ENCODE measurements at places on chromosomes 13 and 19. TPM values are rescaled to one million over a fixed set of nuclear protein-coding genes. Genes with fewer than 3 reads are reported as not detected.

- DNase-seq, result no peak
Measured at GRCh38 chr19:47075941-47076340, 27.5 kb upstream of the TMEM160 start.

DNA sequence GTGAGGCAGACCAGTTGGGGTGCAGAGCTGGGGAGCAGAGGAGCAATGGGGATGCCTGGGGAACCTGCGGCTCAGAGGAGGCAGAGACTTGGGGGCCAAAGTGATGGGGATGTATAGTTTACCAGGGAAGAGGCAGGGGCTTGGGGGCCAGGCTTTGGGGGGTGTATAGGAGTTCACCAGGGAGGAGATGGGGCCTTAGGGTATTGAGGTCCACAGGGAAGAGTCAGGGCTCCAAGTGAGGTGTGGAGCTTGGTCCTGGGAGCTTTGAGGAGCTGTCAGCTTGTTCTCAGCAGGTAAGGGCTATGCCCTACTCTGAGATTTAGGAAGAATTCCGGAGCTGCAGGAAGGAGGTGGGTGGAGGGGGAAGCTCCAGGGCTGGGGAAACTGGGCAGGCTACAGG, 10.8 kb downstream of the TNFAIP8L1 start:
- DNase-seq, result no peak

GRCh38 chr19:29533578-29534544, 8.1 kb downstream of the VSTM2B start:
- DNase-seq, result no peak

DNA sequence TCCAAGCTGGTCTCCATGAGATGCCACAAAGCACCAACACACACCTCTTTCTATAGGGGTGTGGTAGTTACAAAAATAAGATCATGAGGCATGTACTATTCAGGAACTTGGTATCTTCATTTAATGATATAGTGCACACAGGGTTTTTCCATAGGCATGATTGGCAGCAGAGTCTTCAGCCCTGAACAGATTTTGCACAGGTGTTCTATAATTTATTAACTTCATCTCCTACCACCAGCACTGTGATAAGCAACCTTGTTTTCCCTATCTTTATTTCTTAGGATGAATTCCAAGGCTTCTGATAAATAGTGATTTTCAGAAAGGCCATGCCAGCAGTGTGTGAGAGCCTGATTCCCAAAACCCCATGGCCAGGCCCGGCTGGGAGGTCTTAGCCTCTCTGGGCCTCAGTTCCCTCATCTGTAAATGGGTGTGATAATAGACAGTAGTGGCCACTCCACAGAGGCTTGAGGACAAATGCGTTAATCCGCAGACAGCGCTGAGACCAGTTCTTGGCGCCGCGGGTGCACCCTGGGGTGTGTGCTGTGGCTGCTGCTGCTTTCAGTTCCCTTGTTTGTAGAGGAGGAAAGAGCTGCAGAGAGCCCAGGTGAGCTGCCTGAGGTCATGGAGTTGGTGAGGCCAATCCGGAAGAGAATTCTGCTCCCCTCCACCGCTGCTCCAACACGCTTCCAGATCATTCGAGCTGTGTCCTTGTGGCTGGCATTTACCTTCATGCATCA, 33.1 kb downstream of the DHRS12 start:
- DNase-seq, result no peak

GRCh38 chr13:50584856-50585580, 258.5 kb downstream of the DLEU7 start:
- DNase-seq, result no peak

DNA sequence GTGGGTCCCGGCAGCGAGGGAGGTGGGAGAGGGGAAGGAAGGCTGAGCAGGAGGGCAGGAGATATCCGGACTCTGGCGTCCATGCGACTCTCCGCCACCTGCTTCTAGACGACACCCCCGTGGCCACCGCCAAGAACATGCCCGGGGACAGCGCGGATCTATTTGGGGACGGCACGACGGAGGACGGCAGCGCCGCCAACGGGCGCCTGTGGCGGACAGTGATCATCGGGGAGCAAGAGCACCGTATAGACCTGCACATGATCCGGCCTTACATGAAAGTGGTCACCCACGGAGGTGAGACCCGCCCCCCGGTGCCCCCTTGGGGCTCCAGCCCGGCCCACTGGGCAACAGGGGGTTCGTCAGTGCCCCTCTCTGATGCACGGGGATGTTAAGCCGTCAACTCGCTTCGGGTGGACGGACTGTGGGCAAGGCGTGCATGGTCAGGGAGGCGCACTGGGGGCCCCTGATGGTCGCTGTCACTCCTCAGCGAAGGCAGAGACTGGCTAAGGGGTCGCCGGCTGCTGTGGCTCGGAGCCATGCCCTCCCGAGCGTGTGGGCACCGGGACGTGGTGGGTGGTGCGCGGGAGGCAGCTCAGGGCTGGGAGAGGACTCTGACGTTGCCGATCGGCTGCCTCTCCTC, 25.1 kb upstream of the NMRK2 start:
- DNase-seq, result no peak

GRCh38 chr19:17626456-17627015, 61.6 kb downstream of the UNC13A start:
- no peak for DNase-seq

GRCh38 chr13:113445791-113446487, 7.3 kb downstream of the ADPRHL1 start:
- DNase-seq, result no peak

DNA sequence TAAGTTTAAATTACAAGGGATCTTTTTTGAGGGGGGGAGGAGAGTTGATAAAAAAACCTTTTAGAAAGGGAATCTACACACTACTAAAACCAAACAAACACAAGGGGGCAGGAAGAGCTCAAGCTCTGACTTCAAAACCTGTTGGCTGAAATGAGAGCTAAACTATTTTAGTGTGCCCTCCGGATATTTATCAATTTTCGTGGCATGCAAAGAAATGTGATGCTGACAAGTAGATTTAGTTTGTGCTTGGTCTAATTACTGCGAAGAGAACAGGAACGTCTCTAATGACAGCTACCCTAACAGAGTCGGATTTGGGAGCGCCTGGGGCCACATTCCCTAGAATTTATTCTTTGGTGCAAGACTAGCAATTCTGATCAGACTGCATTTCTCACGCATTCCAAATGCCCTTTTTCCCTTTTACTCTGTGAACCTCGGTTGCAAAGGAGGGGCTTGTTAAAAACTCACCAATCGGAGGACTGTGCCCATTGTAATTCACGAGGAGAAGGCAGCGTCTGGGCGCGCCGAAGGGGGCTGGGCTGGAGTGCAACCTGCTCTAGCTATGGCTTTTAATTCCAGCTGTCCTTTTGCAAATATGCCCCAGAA, 802 bp upstream of the FREM2 start:
- DNase-seq, result peak; percentile 52

- peak; percentile 99 for DNase-seq
Measured at GRCh38 chr19:12890787-12891552, at the start of gene GCDH. Gene GCDH (plus strand): TSS chr19:12891160. CDS start chr19:12891305, 145 bp downstream.

GRCh38 chr13:110297766-110298504, 9.0 kb downstream of the COL4A1 start:
- no peak for DNase-seq

DNA sequence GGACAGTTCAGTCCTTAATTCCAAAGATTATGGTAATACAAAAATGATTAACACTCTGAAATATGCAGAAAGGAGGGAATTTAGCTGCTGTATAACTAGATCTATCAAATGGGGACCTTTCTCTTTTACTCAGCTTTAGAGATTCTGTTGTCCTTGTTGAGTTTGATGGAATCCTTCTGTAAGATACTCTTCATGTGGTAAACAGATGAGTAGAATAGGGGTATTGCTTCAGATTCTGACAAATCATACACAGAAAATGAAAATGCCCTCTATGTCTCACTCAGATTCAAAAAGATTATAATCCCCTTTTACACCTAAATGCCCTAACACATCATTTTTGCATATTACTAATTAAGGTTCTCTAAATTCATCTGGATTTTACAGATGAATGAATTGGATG, 50.7 kb downstream of the ARHGAP35 start:
- no peak for DNase-seq

DNA sequence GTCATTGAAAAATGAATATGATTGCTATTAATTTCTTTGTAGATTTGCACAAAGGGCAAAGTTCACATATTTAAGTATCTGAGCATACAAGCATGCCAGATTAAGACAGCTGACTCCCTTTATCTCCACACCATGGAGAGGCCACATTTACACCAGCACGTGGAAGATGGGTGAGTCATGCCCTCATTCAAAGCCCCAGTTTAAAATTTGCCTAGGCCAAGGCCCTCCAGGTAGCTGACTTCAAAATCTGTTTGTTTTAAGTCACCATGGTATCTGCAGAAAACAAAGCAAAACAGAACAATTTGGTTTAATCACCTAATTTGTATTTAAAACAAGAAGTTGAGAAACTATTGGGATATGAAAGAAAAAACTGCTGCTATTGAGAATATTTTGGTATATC, 109.2 kb downstream of the ESD start:
- DNase-seq, result peak; percentile 73

DNA sequence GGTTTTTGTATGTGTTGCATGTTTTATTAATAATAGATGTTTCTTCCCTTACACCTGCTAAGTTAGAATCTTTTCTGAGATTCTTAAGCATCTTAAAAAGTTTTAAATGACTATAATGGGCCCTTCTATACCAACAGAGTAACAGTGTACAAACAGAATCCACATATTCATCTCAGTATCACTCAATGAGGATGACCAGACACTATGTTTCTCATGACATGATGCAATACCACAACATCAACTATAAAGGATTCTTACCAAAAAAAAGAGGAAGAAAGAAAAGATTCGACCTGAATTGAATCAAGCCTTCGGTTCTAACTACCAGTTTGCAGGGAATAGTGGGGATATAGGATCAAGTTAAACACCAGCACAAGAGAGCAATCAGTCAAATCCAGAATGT, 56.5 kb downstream of the INTS6 start:
- no peak for DNase-seq

The C2CD4C gene
- 4.0 TPM for polyA plus RNA-seq

The EXOC3L2 gene
- 0.41 TPM for polyA plus RNA-seq

The XRCC1 gene
- 35.8 TPM for polyA plus RNA-seq

The ZNF829 gene
- polyA plus RNA-seq, result 1.1 TPM

The ASF1B gene
- polyA plus RNA-seq, result 44.2 TPM

The ANGPTL8 gene
- not detected for polyA plus RNA-seq

The SBSN gene
- polyA plus RNA-seq, result 6.4 TPM

The VN1R4 gene
- not detected for polyA plus RNA-seq

The PLPP2 gene
- 15.3 TPM for polyA plus RNA-seq
